ENCODE measurements at places on chromosomes 6 and 20. TPM values are rescaled to one million over a fixed set of nuclear protein-coding genes. Genes with fewer than 3 reads are reported as not detected.

DNA sequence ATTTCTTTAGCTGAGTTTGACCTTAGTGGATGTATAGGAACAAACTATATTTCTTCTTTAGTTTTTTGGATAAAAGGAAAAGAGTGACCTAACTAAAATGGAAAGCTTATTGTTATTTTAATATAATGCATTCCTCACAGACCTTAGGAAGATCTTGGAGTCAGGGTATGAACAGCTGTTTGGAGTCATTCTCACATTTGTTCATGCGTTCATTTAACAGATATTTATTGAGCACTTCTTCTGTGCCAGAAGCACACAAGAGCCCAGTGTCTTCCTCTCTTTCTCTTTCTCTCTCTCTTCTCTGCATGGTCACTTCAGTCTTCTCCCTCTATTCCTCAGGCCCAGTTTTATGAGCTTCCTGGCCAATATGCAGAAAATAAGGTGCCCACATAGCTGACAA lies 744.0 kb upstream of the MAP3K7 start:
- no peak for DNase-seq

The HNF4A gene
- not detected for polyA plus RNA-seq

The SYCP2L gene
- 1.3 TPM for polyA plus RNA-seq

DNA sequence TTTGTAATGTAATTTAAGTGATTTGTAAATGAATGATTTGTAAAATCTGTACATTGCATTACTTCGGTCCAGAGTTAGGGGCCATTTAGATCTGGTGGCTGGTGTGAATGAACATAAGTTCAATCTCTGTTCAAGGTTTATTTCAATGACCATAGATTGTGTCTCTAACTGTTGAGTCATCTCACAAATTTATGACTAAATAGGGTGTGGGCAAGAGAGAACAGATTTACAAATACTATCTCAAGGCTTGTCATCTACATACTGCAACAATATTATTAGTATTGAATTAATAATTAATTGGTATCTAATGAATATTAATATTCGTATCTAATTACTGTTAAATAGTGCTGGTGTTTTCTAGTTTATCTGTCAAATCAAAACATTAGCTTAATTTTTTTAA lies 115.3 kb upstream of the EDN1 start:
- no peak for DNase-seq

- DNase-seq, result no peak
Measured at GRCh38 chr6:5729813-5730517, 276.8 kb downstream of the NRN1 start.

- DNase-seq, result no peak
Measured at GRCh38 chr6:32069878-32070515, 31.8 kb downstream of the CYP21A2 start.

DNA sequence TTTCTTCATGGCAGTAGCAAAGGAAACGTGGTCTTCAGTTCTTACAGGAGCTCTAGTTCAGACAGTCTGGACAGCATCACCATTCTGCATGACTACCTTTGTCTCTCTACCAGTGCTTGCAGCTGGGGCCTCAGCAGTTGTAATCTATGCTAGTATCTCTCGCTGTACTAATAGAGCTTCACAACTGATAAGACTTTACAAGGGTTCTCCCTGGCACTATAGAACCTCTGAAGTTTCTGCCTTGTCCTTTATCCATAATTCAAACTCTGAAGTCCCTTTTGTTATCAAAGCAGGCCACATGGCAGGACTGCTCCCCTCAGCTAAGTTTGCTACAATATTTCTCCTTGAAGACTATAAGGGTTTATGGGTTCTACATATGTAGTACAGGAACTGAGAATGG lies 842.1 kb upstream of the ADGRB3 start:
- no peak for DNase-seq

The ZNF292 gene
- polyA plus RNA-seq, result 20.5 TPM

The TJAP1 gene
- 28.2 TPM for polyA plus RNA-seq

The METTL24 gene
- 0.37 TPM for polyA plus RNA-seq

GRCh38 chr6:154555073-154555677 lies 44.7 kb upstream of the CNKSR3 start:
- DNase-seq, result no peak

- peak; percentile 58 for DNase-seq
Measured at GRCh38 chr6:131694832-131695426, 6.3 kb downstream of the OR2A4 start.

- DNase-seq, result no peak
Measured at GRCh38 chr6:132456700-132457143, 55.4 kb upstream of the MOXD1 start.

The PROCR gene
- 35.5 TPM for polyA plus RNA-seq

GRCh38 chr20:20856956-20857355 lies 144.5 kb upstream of the RALGAPA2 start:
- no peak for DNase-seq

DNA sequence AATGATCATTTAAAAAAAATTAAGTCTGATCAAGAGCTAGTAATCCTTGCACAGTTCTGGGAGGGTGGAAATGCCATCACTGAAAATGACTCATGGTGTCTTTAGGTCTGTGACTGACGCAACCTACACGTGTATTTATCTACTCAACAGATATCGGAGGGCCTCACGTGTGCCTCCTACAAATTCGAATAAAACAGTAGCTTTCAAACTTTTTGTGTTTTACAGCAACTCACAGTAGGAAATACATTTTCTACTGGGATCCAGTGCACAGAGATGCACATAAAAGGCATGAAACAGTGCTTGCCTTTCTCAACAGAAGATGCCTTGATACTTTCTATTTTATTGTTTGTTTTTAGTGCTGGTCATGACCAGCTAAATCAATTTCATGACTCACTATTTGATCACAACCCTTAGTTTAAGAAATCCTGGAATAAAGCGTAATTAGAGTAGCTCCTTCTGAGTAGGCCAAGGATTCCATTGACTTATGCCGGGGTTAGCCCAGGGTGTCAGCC lies 210.0 kb upstream of the SNX9 start:
- DNase-seq, result no peak

GRCh38 chr6:6524951-6525350 lies 63.6 kb upstream of the LY86 start:
- no peak for DNase-seq

DNA sequence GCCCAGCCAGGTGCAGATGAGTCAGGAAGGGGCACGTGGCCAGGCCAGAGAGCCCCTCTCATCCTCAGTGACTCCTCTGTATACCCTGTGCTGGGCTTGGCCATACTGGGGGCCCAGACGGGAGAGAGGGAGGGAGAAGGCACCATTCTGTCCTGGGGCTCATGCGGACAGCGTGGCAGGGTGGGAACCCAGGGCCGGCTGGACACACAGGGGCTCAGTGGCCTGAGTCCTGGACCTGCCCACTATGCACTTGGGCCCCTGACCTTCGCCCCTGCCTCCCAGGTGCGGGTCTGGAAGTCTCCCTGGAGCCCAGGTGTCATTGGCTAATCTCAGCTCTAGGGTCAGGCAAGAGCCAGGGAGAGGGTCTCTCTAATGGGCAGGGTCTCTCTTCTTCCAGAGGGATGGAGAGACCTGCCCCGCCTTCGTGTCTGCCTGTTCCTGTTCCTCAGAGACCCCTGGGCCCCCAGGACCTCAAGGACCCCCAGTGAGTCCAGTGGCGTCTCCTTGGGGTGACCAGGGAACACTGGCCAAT lies 27.7 kb downstream of the COL20A1 start:
- DNase-seq, result no peak

DNA sequence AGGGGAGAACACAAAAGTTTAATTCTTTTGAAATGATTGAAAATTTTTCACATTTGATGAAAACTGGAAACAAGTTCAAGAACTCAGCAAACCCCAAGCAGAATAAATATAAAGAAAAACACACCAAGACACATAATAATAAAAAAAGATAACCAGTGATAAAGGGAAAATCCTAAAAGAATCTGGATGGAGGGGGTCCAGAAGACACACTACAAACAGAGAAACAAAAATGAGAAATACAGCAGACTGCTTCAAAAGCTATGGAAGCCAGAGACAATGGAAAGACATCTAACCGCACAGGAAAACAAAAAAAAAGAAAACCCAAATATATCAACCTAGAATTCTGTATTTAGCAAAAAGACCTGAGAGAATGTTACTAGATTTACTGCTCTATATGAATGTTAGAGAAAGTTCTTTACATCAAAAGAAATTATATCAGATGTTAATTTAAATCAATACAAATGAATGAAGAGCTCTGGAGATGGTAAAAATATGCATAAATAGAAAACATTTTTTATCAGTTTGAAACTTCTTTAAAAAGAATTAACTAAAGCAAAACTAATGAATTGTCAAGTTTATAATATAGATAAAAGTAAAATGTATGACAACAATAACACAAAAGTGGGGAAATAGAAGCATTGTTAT lies 310.7 kb upstream of the PREP start:
- no peak for DNase-seq

The CRIP3 gene
- polyA plus RNA-seq, result 1.7 TPM

DNA sequence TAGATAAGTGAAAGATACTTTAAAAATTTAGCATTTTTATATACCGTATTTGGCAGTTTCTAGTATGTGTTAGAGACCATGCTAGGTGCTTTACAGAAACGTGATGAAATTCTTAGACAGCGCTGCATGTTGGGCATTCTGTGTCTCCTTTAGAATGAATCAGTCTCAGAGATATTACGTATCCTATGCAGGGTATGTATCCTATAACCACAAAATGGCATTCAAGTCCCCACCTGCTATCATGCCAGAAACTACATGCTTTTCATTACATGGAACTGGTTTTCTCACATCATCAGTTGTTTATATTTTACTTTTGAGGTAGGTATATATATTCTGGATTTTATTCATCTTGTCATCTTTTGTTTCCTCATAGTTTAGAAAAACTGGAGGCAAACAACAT lies 42.3 kb downstream of the PEX7 start:
- DNase-seq, result no peak

The BTN1A1 gene
- 0.22 TPM for polyA plus RNA-seq

The PRR18 gene
- polyA plus RNA-seq, result 1.1 TPM

- no peak for DNase-seq
Measured at GRCh38 chr6:142223938-142224337, 76.9 kb downstream of the VTA1 start.

The PAK5 gene
- polyA plus RNA-seq, result 0.14 TPM

DNA sequence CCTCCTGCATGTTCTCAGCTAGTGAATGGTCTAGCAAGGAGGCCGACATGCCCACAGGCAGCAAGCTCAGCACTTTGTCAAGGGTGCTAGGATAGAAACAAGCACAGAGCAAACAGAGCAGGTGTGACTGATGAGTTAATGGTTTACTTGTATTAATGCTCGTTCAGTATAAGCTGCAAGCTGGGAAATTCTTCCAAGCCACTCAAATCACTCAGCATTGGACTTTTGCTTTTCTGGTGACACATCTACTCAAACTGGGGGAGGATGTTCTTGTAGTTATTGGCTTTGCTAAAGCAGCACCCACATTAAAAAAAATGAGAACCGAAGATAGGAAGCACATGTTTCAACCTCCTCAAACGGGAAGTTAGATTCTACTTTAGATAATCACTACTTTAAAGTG lies 43.1 kb upstream of the NEDD9 start:
- no peak for DNase-seq

The RAD21L1 gene
- polyA plus RNA-seq, result not detected

The CHRNA4 gene
- polyA plus RNA-seq, result 0.46 TPM

DNA sequence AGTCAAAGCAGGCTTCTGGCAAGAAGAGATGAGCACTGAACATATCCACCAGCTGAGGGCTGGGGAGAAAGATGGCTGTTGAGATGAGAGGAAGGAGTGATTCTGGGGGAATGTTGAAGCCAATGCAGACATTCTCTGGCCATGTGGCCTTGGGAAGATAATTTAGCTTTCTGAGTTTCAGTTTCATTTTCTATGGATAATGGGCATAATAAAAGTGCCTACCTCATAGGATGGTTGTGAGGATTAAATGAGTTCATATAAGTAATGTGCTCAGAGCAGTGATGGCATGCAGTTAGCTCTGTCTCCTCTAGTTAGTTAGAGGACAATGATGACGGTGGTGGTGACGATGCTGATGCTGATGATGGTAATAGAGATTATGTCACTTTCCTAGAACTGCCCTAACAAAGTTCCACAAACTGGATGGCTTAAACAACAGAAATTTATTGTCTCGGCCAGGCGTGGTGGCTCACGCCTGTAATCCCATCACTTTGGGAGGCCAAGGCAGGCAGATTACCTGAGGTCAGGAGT lies 18.5 kb upstream of the KCNK5 start:
- DNase-seq, result no peak

Data from forelimb muscle (tissue), 1 donor.